Stimulated activated CD4-positive, alpha-beta T cell treated with anti-CD3 and anti-CD28 coated beads, Interleukin-4, amount 100 ng/mL, for 1 hour (primary cell): ENCODE measurements at places on chromosomes 3 and 15.

DNA sequence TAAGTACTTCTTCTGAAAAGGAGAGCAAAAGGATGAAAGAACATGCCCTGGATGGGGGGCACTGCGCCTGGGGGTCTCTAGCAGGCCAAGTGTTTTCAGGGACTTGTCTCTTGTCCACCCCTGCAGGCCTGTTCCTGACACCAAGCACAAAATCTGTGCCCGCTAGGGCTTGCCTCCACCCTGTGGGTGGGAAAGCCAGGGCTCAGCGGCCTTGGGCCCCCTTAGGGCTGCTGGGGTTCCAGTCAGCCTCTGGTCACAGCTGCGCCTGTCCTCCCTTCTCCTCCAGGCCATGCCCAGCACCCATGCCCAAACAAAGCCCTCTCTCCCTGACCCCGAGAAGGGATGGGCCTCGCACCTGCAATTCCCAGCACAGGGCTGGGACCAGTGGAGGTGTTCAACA lies 71.1 kb upstream of the TRPM1 start:
- DNase-seq, result no peak

GRCh38 chr3:47406762-47407149 lies 25.9 kb downstream of the PTPN23 start:
- no peak for DNase-seq

DNA sequence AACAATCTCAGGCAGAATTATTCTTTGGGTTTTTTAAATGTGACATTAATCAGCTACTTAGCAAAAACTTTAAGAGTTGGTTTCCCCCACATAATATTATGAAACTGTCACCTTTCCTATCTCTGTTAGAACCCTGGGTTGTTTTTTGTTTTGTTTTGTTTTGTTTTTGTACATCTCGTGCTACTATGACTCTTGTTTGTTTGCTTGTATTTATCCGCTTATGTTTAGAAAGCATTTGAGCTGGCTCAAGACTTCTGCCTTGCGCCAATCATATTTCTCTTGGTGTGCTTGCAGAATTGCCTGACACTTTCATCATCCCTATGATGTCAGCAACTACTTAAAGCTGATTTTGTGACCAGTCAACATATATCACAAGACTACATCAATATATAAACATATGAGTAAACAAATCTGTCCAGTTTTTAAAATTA lies 116.9 kb downstream of the DCLK3 start:
- DNase-seq, result no peak

DNA sequence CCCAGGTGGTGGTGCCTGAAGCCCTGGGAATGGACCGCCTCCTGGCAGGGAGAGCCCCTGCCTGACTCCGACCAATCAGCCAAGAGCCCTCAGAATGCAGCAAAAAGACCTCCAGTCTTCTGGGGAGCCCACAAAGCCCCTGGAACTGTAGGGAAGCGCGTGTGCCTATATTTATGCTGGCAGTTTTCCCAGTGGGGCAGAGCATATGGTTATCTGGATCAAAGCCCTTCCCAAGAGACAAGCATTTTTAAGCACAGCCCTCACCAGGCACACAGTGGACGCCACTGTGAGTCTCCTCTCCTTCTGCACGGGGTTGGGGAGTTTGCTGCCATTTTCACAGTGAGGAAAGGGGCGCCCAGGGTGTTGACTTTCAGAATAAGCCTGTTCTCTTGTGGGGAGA lies 80.9 kb upstream of the RPL32 start:
- DNase-seq, result no peak

DNA sequence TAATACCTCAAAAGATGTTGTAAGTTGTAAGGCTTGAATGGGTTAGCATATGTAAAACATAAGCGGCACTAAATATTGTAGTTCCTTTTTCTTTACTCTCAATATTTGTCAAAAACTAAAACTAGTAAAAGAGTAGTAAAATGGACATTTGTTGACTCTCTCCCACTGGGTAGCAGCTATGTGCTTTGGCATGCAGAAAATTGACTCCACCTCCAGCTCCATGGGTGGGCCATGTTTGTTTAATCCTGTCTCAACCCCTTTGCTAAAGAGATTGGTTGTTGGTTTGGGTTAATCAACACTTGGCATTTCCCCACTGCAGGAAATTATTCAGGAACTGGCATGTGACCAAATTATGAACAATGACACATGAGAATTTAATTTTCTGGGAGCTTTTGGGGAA lies 114.8 kb downstream of the EOMES start:
- DNase-seq, result no peak

DNA sequence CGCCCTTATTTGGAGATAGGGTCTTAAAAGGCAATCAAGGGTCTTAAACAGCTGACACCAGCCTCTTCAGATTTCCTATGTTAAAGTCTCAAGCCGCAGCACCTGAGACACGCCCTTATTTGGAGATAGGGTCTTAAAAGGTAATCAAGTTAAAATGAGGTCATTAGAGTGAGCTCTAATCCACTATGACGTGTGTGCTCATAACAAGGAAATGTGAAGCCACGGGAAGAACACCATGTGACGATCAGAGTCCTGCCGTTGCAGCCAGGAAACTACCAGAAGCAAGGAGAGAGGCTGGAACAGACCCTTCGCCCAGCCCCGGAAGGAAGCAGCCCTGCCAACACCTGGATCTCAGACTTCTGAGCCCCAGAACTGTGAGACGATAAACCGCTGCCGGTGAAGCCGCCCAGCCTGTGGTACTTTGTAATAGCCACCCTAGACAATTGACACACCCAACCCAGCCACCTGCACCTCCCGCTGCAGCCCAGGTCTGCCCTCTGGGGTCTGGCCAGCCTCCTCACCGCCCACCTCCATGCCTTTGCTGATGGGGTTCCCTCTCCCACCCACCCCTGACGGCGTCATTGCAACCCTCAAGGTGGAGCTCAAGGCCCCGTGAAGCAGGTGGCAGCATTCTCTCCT lies 137.9 kb downstream of the MEGF11 start:
- DNase-seq, result no peak

DNA sequence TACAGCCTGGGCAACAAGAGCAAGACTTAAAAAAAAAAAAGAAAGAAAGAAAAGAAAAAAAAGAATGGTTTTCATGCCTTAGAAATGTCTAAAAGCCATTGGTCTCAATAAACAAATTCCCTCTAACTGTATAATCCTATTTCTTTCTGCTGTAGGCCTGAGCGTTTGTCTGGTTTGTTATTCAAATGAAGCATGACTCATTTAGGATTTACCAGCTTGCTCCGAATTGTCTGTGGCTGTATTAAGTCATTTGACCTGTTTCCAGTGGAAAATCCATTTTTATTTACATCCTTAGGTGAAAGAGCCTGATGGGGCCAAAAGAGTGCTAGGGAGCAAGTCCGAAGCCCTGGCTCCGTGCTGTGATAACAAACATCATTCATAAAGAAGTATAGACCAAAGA lies 73.8 kb downstream of the BDH1 start:
- DNase-seq, result no peak

DNA sequence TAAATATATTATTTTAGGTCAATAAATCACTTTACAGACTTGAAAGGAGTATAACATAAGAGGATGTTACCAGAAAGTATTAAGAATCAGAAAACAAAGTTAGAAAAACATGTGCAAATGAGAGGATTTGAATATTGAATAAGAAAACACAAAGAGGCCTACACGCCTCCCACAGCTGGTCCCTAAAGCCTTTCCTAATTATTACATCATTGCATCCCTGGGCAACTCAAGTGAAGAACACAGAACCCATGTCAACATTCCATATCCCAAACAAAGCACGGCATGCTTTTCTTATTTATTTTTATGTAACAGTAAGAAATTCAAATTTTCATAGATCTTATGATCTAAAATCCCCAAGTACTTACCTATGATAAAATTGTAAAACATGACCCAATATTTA lies 61.2 kb downstream of the HERC1 start:
- DNase-seq, result no peak

GRCh38 chr3:66133853-66134445 lies 86.9 kb upstream of the SLC25A26 start:
- no peak for DNase-seq

DNA sequence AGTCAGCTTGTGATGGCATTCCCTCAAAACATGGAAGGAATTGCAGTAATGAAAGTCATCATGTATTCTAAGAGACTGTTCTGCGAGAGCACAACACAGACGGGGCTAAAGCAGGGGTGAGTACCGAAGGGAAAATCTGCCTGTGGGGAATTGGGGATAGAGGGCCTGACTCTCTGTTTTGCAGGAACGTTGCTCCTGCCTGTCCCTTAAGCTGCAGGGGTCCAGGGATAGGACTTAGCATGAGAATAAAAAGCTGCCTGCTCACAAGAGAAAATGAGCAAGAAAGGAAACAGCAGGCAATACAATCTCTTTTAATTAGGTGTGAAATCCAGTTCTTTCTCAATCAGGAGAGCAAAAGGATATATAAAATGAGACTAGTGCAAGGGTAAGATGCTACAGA lies 62.2 kb downstream of the TIGIT start:
- DNase-seq, result no peak

DNA sequence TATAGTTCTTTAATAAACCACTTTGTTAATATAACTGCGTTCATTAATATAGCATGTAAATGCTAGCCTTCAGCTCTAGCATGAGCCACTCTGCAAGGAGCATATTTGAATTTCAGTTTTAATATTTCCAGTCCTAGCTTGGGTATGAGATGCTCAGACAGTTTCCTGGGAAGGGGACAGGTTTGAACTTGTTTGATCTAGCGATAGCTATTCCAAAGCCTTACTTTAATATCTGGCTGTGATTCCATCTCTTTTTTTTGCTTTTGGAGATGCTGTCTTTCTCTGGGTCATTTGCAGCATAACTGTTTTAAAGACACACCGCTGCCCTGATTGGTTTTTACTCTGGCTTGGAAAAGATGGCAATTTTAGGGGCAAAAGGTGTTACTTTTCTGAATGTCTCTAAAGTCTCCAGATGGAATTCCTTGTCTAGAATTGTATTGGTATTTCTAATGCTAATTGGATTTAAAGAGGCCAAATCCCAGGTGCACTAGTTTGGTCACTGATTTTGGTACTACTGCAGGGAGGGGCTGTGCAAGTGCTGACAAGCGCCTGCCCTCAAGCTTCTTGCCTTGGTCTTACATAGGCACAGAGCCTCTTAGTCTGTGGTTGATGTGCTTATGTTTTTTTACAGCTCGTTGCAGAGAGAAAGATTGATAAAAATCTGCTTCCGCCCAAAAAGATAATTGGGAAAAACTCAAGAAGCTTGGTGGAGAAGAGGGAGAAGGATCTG lies 2.8 kb downstream of the NISCH start:
- no peak for DNase-seq

DNA sequence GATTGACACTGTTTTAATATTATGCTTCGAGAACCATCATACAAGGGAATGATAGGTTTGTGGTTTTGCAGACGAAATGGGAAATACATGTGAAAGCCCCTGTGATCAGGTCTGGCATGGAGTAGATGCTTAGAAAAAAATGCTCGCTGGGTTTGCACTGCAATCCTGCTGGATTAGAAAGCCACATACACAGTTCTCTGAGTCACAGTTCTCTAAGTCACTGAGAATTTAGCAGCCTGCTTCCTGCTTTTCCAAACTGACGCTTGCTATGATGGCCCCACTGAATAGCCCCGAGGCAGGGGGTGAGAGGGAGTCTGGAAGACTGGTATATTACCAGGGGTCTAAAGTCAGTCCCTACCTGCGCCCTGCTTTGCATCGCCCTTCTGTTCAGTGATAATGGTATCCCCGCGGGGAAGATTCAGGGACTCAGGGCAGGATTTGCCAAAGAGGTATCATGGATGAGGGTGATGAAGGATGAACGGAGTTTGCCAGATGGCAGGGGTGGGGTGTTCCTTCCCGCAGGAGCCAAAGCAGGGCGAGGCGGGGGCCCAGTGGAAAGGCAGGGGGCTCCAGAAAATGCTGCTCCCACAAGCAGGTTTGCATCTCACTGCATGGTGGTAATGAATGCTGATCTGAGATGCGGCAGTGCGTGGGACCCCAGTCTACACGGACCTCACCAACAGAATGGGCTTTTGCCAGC lies 82.3 kb downstream of the IQSEC1 start:
- DNase-seq, result no peak

DNA sequence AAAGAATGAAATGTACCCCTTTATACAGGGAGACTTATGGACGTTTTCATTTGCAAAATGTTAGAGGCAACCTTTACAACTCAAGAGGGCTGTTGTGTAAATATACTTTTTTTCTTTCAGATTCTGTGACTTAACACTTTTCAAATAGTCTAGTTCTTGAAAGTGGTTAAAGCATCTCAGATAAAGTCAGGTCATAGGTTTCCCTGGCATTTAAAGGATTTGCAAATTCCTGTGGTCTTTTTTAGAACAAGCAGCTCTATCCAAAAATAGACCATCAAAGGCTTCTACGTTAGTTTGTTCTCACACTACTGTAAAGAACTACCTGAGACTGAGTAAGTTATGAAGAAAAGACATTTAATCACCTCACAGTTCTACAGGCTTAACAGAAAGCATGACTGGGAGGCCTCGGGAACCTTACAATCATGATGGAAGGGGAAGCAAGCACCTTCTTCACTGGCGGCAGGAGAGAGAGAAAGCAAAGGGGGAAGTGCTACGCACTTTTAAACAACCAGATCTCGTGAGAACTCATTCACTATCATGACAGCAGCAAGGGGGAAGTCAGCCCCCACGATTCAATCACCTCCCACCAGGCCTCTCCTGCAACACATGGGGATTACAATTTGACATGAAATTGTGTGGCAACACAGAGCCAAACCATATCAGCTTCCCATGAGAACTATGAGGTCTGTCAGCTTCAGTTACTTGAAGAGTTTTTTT lies 23.3 kb upstream of the GABRR3 start:
- no peak for DNase-seq

- DNase-seq, result no peak
Measured at GRCh38 chr3:40333852-40334251, 24.3 kb downstream of the EIF1B start.

- no peak for DNase-seq
Measured at GRCh38 chr3:21390136-21390535, 360.9 kb downstream of the ZNF385D start.

DNA sequence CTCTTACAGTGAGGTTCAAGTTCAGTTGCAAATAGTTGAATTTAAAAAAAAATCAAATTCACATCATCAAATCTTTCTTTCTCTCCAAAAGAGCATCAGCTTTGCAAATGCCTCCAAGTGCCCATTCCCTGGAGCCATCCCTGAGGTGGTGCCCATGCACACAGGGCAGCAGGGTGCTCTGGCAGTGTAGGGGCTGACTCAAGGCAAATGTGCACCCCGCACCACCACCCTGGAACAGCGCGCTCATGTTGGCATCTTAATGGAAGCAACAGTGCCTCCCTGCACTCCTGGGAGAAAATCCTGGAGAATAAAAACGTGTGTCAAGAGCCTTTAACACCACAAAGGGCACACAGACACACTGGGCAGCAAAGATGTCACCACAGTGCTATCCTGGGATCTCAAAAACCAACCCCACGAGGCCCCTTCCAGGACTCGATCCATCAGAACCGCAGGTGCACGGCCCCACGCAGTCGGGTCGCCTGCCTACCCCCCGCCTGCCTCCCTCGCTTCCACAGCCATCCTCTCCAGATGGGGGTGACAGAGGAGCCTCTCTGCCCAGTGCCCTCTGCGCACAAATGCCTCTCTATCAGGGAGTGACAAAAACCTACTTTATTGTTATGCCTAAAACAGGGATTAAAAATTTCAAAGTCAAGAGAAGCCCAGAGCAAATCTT lies 50.8 kb downstream of the NIPA2 start:
- DNase-seq, result no peak

- DNase-seq, result no peak
Measured at GRCh38 chr15:78976691-78977090, 31.8 kb upstream of the CTSH start.
